ENCODE measurements at places on chromosomes 2 and 18.

DNA sequence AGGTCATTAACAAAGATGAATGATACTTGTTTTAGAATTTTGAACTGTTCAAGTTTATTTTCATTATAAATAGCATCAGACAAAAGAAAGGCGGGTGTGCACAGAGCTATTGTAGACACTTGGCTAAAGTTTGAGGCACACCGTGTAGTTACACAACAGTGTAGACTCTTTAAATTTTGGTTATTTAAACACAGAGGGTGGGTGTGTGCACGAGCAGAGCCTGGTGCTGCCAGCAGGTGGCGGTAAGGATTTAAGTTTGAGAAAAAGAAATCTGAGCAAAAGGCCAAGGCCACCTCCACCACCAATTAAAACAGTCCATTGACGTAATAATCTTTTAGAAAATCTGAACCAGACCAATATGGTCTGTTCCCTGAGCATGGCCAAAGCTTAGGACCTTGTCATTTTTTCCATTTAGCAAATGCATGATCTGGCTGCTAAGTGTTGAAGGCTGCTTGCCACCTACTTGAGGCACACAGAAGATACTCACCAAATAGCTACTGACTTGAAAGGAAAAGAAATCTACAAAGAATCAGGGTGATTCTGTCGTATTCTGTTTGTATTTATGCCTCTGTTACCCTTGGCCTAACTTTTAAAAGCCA, 14.3 kb downstream of the COPS7B start:
- H3K27ac ChIP-seq, result no peak overlapping the region
- DNase-seq, result peak; percentile 54
- H3K36me3 ChIP-seq, result peaks cover 47% of the 10 kb centered on the region
- no peaks in the 10 kb centered on the region for H3K27me3 ChIP-seq
- H3K4me3 ChIP-seq, result no peak overlapping the region

- H3K4me1 ChIP-seq, result no peaks in the 10 kb centered on the region
- no peaks in the 10 kb centered on the region for H3K36me3 ChIP-seq
These were observed 216.1 kb upstream of the SLC14A2 start for GRCh38 chr18:45399146-45399545.

- no peak overlapping the region for H3K27ac ChIP-seq
- no peaks in the 10 kb centered on the region for H3K36me3 ChIP-seq
- H3K27me3 ChIP-seq, result no peaks in the 10 kb centered on the region
- no peak for DNase-seq
- no peaks in the 10 kb centered on the region for H3K4me1 ChIP-seq
These were observed 36.2 kb downstream of the TNS1 start for GRCh38 chr2:217966423-217967070.

DNA sequence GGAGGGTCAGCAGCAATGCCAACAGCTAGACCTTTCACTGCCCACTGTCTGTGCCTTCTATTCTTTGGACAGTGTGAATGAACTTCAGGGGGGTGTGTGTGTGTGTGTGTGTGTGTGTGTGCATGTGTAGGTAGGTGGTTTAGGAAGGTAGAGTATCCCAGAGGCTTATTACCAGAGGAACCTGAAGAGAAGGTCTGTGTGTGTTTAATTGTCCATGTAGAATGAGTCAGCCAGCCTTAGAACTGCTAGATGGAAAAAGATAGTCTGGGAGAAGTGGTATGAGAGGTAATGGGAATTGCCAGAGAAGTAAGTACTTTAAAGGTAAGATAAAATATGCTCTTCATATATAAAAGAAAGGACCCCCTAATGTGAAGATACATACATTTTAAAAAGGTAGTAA, 522.2 kb downstream of the PIK3C3 start:
- no peak overlapping the region for H3K4me3 ChIP-seq
- no peaks in the 10 kb centered on the region for H3K36me3 ChIP-seq
- H3K27me3 ChIP-seq, result no peaks in the 10 kb centered on the region

GRCh38 chr2:47249157-47249900, 94.2 kb upstream of the STPG4 start:
- peaks cover 17% of the 10 kb centered on the region for H3K4me1 ChIP-seq
- no peak for DNase-seq
- no peak overlapping the region for H3K4me3 ChIP-seq
- H3K36me3 ChIP-seq, result no peaks in the 10 kb centered on the region

- H3K4me3 ChIP-seq, result no peak overlapping the region
- DNase-seq, result no peak
- no peak overlapping the region for H3K27ac ChIP-seq
- peaks cover 36% of the 10 kb centered on the region for H3K27me3 ChIP-seq
These were observed 1.9 kb upstream of the TMEFF2 start for GRCh38 chr2:192196421-192197194.

DNA sequence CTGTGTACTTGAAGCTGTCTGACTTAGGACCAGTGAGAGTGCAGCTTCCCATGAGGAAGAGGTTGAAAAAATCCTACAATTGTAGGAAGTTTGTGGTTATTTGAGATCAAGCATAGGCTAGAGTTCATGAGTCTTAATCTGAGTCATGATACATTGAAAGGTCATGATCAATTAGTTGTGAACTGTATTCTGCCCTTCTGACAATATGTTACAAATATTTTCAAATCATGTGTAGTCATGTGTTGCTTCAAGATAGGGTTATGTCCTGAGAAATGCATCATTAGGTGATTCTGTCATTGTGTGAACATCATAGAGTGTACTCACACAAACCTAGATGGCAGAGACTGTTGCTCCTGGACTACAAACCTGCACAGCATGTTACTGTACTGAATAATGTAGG, 68.4 kb upstream of the MFF start:
- no peak overlapping the region for H3K27ac ChIP-seq
- H3K36me3 ChIP-seq, result no peaks in the 10 kb centered on the region
- DNase-seq, result no peak
- H3K4me1 ChIP-seq, result no peaks in the 10 kb centered on the region

- H3K4me1 ChIP-seq, result peaks cover 2% of the 10 kb centered on the region
- DNase-seq, result peak; percentile 68
- no peak overlapping the region for H3K27ac ChIP-seq
- peaks cover 61% of the 10 kb centered on the region for H3K36me3 ChIP-seq
These were observed 19.6 kb downstream of the CEP68 start for GRCh38 chr2:65075605-65076344.

DNA sequence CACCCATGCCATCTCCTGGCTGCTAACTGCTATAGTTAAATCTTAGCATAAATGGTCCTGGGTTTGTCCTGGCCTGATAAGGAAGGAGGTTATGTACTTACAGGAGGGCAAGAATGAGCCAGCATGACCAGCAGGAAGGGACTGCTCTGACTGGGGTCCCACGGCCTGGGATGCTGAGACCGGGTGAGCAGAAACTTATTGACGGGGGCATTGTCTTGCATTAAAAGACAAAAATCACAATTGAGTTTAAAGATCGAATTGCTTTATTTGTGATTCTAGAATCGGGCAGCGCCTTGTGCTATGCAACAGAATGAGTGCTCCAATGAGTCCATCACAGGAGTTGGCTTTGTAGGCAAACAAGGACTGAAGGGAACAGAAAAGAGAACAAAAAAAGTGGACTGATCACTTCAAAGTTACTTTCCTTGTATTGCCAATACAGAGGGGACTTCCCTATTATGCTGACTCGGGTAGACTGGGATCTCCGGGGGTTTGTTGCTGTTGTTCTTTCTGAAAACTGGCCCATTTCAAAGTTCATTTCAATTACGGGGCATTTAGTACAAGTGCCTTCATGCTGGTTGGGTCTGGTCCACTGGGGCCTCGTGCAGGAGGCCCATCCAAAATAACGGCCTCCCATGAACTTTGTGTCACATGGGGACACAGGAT, 87.1 kb upstream of the SLC66A3 start:
- no peaks in the 10 kb centered on the region for H3K4me1 ChIP-seq
- no peaks in the 10 kb centered on the region for H3K27me3 ChIP-seq
- no peak overlapping the region for H3K4me3 ChIP-seq
- H3K27ac ChIP-seq, result no peak overlapping the region
- no peaks in the 10 kb centered on the region for H3K36me3 ChIP-seq

DNA sequence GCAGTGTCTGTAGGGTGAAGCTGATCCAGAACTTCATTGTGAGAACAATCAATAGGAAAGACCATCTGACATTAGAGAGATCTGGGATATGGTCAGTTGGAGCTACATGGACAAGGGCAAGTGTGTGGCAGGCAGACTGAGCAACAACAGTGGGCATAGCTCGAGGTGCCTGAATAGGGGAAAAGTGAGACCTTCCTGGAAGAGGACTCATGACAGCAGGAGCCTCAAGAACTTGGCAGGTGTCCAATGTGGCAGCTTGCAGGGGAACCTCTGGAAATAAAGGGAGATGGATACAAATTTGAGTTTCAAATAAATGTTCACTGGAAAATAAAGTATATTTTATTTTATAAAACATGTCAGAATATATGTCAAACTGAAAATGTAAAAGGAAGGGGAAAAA, 117.9 kb downstream of the TANC1 start:
- no peak overlapping the region for H3K27ac ChIP-seq
- no peaks in the 10 kb centered on the region for H3K36me3 ChIP-seq
- H3K4me3 ChIP-seq, result no peak overlapping the region
- H3K4me1 ChIP-seq, result peaks cover 9% of the 10 kb centered on the region
- no peaks in the 10 kb centered on the region for H3K27me3 ChIP-seq

DNA sequence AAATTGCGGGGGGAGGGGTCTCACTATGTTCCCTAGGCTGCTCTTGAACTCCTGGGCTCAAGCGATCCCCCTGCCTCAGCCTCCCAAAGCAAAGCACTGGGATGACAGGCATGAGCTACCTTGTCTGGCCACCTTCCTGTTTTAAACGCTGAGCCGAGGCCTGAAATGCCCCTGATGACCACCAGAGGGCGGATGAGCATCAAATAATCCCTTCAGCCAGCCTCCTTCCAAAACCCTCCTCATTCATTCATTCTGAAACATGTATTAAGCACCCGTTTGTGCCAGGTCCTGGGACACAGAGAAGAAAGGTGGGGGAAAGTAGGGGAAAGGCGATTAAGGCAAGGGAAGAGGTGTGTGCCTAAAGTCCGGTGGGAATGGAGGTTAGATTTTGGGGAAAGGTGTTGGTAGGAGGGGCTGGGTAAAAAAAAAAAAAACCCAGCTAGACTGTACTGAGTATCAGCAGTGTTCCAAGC, 30.7 kb upstream of the PTMA start:
- DNase-seq, result peak; percentile 80
- H3K36me3 ChIP-seq, result no peaks in the 10 kb centered on the region
- no peak overlapping the region for H3K4me3 ChIP-seq
- no peaks in the 10 kb centered on the region for H3K27me3 ChIP-seq
- H3K4me1 ChIP-seq, result peaks cover 20% of the 10 kb centered on the region

DNA sequence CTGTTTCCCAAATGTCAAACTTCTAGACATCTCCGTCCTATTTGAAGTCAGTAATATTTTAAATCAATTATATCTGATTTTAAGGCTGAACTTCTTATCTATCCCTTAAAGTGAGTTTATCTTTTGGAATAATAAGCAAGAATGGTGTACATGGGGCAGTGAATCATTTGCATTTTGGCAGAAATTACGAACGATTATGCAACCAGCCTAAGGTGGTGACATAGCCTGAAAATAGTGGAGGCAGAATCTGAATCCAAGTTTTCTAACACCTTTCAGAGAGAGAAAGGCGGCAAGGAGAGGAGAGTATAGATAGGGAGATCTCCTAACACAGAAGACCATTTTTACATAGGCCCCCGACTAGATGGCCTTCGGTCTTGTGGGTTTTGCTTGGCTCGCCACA, 10.7 kb downstream of the ZBTB14 start:
- H3K4me3 ChIP-seq, result no peak overlapping the region
- no peaks in the 10 kb centered on the region for H3K27me3 ChIP-seq
- DNase-seq, result peak; percentile 59

- no peaks in the 10 kb centered on the region for H3K4me1 ChIP-seq
- no peaks in the 10 kb centered on the region for H3K27me3 ChIP-seq
- no peaks in the 10 kb centered on the region for H3K36me3 ChIP-seq
These were observed 299.8 kb downstream of the LRATD1 start for GRCh38 chr2:14932285-14932684.

GRCh38 chr2:72778410-72778809, 47.4 kb downstream of the EXOC6B start:
- H3K36me3 ChIP-seq, result no peaks in the 10 kb centered on the region
- DNase-seq, result no peak
- H3K4me1 ChIP-seq, result no peaks in the 10 kb centered on the region
- no peak overlapping the region for H3K27ac ChIP-seq
- H3K27me3 ChIP-seq, result no peaks in the 10 kb centered on the region
- no peak overlapping the region for H3K4me3 ChIP-seq

DNA sequence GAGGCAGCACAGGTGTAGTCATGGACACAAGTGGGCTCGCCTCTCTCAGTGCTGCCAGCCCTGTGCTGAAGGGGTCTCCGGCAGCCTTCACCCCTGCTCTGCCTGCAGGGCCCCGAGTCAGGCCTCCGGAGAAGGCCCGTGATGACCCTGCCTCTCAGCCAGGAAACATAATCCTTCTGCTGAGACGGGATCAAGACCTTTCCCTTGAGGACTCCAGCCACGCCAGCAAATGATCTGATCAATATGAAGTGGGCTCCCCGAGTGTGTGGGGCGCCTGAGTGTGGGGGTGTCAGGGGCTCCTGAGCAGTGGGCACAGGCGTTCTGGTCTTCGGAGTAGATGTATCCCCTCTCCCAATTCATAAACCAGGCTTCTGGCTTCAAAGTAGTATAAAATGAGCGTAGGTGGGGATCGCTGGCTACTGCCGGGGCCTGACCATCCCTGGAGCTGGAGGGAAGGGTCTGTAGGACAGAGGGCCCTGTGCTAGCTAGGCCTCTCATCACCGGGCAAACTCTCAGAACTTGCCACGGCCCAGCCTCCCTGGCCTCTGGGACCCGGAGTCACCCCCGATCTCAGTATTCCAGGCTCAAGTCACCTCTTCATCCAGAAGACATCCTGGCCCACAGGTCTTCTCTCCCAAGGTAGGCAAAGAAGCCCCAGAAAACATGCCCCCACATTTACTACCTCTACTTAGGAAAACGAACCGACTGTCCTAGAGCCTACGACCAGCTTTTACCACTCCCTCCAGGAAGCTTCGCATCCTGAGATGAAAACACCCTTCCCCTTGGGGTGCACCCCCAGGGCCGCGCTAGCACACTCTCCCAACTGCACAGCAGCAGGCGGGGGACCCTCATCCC, 33.6 kb downstream of the CRACDL start:
- no peaks in the 10 kb centered on the region for H3K4me1 ChIP-seq
- DNase-seq, result no peak
- H3K4me3 ChIP-seq, result no peak overlapping the region
- no peak overlapping the region for H3K27ac ChIP-seq

DNA sequence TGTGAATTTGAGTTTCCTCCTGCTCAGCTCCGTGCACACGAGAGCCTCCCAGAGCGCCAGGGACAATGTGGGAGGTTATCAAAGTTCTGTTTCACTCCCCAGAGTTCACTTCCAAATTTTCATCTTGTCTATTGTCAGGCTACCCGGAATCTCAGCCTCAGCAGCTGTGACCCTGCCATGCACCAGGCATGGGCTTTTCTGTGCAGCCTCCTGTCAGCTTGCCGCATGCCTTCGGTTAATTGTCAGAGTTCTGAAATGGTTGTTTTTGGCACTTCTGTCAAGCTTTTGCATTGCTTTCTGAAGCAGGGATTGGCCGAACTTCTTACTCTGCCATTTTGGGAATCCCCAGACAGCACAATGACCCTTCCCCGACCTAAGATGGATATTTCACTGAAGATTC, 60.4 kb downstream of the SH3YL1 start:
- DNase-seq, result no peak
- no peak overlapping the region for H3K4me3 ChIP-seq
- no peaks in the 10 kb centered on the region for H3K36me3 ChIP-seq
- H3K4me1 ChIP-seq, result no peaks in the 10 kb centered on the region

Data from trophoblast cell (in vitro differentiated cells and primary cell).